ENCODE measurements at places on chromosomes 16 and 17.

DNA sequence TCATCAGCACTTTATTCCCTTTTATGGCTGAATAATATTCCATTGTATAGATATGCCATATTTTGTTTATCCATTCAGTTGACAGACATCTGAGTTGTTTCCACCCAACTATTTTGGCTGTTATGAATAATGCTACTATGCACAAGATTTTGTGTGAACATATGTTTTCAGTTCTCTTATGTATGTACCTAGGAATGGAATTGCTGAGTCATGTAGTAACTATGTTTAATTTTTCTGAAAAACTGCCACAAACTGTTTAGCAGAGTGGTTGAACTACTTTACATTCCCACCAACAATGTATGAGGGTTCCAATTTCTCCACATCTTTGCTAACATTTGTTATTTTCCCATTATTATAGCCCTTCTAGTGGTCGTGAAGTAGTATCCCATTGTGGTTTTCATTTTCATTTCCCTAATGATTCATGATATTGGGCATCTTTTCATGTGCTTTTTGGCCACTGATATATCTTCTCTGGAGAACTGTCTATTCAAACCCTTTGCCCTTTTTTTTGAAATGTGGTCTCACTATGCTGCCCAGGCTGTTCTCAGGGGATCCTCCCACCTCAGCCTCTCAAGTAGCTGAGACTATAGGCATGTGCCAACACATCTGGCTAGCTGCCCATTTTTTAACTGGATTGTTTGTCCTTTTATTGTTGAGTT, 26.3 kb downstream of the SMURF2 start:
- DNase-seq, result no peak

DNA sequence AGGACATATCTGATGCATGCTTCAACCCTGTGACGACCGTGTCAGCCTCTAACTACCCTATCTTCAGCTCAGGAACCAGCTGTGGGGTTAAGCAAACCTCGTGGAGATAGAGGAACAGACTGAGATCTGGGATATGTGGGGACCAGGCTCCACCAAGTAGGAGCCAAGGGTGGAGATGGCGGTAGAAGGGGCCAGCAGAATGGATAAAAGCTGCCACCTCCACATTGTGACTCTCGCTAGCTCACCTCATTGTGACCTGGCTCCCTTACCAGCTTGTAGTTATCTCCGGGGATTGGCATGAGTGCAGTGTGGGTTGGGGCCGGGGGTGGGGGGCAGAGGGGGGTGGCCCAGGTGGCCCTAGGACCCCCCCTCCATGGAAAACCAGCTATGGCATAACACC, at the start of gene SPEM2:
SPEM2 (plus strand) TSS at position 301 of the 400 bp plus-strand sequence; CDS start at position 374, 73 bp downstream.
- no peak for DNase-seq

DNA sequence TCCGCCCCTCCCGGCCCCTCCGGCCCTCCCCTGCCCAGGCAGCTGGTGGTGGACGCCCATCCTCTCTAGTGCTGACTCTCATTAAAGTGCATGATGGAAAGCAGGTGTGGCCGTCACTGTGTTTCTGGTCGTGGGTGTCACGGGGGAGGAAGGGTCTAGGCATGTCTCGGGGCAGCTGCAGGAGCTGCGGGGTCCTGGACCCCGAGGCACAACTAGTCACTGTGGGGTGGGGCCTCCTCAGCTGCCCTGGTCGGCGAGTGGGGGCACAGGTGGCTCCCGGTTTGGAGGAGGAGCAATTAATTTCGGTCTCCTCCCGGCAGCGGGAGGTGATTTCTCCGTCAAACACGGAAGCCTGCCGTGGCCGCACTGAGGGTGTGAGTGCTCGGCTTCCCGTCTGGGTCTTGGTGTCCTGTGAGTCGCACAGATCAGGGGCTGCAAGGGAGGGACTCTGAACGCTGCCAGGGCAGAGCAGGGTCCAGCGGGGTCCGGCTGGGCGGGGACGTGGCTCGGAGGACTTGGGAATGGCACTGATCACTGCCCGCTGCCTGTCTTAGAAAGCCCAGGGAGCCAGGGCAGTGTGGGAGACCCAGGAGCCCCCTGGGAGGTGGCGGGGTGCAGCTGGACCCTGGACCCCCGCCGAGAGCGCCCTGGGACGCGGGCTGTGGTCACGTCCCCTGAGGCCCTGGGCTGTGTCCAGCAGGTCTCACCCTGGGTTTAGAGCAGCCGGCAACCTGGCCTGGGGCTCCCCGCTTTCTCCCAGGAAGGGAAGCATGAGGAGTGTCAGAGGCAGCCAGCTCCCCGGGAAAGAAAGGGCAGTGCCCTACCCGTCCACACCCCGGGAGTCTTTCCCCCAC, 3.3 kb downstream of the TPSD1 start:
- DNase-seq, result no peak

DNA sequence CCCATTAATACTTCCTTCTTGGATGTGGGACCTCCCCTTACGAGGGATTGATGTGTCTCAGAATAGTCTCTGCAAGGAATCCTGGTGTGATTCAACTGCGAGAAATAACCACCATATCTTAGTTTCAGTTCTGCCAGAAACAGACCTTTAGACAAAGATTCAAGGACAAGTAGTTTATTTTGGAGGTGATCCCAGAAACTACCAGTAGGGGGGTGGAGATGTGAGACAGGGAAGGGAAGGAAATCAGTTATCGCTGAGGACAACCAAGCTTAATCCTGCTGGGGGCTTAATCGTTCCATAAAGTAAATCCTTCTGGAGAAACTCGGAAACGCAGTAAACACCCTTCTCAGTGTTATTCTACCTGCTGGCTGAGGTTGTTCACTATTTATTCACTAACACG, 5.0 kb upstream of the SDR42E1 start:
- DNase-seq, result no peak

DNA sequence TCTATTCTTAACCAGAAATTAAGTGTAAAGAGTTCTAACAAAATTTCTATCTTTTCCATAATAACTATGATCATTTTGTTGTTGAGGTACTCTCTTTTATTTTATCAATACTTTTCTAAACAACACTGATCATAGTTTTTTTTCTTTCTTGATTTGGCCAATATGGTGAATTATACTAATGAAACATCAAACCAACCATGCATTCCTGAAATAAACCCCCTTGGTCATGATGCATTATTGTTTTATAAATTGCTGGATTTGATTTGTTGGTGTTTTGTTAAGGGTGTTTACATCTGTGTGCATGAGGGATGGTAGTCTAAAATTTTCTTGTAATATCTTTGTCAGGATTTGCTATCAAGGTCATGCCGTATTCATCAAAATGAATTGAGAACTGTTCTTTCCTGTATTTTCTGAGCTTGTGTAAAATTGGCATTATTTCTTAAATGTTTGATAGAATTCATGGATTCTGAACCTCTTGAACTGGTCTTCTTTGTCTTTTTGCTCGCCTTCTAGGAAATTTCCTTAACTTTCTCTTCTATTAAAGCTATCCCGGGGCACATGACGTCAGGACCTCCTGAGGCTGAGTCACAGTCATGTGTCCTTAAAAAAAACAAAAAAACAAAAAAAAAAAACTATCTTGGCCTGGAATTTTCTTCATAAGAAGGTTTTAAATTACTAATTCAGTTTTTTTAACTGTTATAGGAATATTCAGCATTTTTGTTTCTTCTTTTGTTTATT, 3.9 kb upstream of the TRIM25 start:
- DNase-seq, result no peak

- DNase-seq, result no peak
Observed at GRCh38 chr16:16073891-16074881, 124.8 kb downstream of the ABCC1 start.

DNA sequence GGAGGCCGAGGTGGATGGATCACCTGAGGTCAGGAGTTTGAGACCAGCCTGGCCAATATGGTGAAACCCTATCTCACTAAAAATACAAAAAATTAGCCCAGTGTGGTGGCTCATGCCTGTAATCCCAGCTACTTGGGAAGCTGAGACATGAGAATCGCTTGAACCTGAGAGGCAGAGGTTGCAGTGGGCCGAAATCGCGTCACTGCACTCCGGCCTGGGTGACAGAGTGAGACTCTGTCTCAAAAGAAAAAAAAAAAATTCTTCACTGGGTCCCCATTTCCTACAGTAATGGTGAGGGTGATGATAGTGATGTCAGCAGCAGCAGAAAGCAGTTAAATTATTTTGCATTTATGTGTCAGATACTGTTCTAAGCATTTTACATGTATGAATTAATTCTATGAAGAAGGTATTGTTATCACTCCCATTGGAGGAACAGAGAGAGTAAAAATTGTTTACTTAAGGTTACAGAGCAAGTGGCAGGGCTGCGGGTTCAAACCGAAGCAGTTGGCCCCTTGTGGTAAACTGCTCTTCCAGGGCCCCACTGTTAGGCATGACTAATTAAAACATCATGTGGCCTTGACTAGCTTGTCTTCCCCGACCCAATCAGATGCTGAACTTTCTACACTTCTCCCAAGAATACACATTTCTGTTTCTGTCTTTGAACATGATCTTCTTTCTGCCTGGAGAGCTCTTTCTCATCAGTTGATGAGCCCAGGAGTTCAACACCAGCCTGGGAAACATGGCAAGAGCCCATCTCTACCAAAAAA, 45.8 kb downstream of the STAT3 start:
- no peak for DNase-seq

GRCh38 chr16:11159282-11159681, 96.7 kb downstream of the SOCS1 start:
- no peak for DNase-seq

DNA sequence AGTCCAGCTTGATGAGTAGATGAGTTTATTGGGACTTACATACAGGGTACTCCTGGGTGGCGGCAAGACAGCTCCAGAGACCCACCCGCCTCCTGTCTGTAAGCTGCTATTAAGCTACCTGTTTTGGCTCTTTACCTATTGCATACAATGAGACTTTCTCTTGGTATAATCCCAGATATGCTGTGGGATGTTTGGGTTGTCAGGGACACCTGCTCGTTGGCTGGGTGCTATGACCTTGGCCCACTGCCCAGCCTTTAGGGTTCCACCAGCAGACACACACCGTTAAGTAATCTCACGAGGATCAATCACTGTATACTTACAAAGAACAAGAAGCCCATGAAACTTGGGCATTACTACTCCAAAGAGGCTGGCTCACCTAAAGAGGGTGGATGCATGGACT, 116.4 kb downstream of the NPIPB5 start:
- DNase-seq, result no peak

DNA sequence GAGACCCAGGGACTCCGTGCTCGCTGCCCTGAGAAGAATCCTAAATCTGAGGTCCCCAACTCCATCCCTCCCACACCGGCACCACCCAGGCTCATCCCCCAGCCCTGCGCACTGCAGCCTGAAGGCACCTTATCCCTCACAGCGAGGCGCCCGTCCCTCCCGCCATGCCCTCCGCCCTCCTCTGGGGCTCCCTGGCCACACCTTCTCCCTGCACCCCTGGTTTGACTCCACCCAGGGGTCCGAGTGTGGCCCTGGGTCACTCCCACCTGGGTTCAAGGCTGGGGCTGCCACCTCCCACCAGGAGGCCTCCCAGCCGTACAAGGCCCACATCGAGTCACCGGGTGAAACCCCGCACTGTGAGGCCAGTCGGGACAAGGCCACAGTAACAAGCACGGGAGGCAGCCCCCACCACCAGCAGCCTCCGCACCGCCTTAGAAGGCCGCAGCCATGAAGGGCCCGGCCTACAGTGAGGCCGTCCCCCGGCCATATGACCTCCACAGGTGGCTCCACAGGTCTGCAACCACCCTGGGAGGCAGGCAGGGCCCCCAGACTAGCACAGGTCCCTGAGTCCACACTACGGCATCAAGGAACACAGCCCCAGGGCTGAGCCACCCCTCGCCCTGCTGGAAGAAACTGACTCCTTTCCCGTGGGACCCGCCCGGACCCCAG, 8.3 kb downstream of the HAGH start:
- DNase-seq, result no peak

DNA sequence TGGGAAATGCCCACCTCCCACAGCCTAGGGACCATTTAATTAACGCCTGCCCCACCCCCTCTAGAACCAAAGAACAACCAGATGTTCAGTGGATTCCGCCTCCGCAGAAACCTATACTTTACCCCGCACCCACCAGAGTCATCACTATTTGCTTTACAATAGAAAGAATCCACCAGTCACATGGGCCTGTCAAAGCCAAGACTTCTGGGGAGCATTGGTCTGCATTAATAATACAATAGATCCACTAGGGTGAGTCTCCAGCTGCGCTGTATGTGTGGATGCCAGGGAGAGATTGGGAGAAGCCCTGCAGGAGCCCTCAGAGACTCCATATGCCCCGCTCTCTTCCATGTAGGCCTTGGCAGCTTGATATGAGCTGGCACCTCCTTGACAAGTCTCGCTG, 31.3 kb downstream of the CLEC19A start:
- no peak for DNase-seq

- no peak for DNase-seq
Observed at GRCh38 chr16:12433691-12434390, 369.8 kb downstream of the CPPED1 start.

DNA sequence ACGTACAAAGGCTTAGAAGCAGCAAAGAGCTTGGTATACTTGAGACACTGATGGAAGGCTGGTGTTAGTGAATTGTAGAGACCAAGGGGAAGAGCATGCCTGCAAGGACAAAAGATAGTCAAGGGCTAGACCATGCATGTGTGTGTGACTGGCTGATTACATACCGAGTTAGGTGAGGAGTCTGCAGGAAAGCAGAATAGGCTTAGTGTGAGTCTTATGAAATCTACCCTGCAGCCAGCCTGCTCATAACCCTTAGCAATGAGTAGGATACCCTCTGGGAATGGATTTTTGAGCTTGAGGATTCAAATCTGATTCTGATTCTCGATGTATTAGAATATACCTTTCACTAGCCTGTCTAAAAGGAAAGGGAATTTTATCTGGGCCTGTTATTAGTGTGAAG, 77.0 kb downstream of the TANGO6 start:
- DNase-seq, result no peak

GRCh38 chr17:42653179-42654124, 5.6 kb upstream of the TUBG2 start:
- peak; percentile 72 for DNase-seq

- DNase-seq, result no peak
Observed at GRCh38 chr17:27491713-27492190, 35.5 kb downstream of the KSR1 start.

GRCh38 chr17:64358261-64358788, 32.3 kb downstream of the PECAM1 start:
- DNase-seq, result no peak

- DNase-seq, result no peak
Observed at GRCh38 chr16:48317614-48318315, 67.4 kb downstream of the SIAH1 start.

GRCh38 chr16:12406926-12407690, 396.6 kb downstream of the CPPED1 start:
- DNase-seq, result no peak

DNA sequence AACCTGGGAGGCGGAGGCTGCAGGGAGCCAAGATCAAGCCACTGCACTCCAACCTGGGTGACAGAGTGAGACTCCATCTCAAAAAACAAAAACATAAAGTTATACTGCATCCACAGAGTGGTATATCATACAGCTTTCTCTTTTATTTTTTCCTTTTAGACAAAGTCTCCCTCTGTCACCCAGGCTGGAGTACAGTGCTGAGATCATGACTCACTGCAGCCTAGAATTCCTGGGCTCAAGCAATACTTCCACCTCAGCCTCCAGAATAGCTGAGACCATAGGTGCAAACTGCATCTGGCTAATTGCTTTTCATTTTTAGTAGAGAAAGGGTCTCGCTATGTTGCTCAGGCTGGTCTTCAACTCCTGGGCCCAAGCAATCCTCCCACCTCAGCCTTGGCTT, 10.0 kb upstream of the COPRS start:
- DNase-seq, result no peak
